ENCODE measurements at places on chromosomes 12 and 14. TPM values are rescaled to one million over a fixed set of nuclear protein-coding genes. Genes with fewer than 3 reads are reported as not detected.

SLCO1B1 gene
- not detected for total RNA-seq

AQP2 gene
- not detected for total RNA-seq

RIPK3 gene
- 0.56 TPM for total RNA-seq

PLEKHG7 gene
- not detected for total RNA-seq

GSC gene
- 0.85 TPM for total RNA-seq

ANO4 gene
- 0.38 TPM for total RNA-seq

COX6A1 gene
- total RNA-seq: 777 TPM

REP15 gene
- total RNA-seq: 2.9 TPM

GPR84 gene
- not detected for total RNA-seq

ENDOU gene
- total RNA-seq: not detected

TRIM9 gene
- 0.28 TPM for total RNA-seq

CIROP gene
- not detected for total RNA-seq

IFT81 gene
- total RNA-seq: 33.8 TPM

OR4Q3 gene
- total RNA-seq: not detected

SLC6A13 gene
- 0.19 TPM for total RNA-seq

ESPL1 gene
- 10.0 TPM for total RNA-seq

DIO3 gene
- not detected for total RNA-seq

ARHGAP9 gene
- 0.38 TPM for total RNA-seq

KDM5A gene
- 53.3 TPM for total RNA-seq

KCNC2 gene
- total RNA-seq: not detected

DLGAP5 gene
- total RNA-seq: 53.7 TPM

LYSET gene
- total RNA-seq: 11.9 TPM

ANKRD33 gene
- under 0.01 TPM for total RNA-seq

SLC5A8 gene
- total RNA-seq: not detected

CCDC88C gene
- total RNA-seq: 0.77 TPM

CLMN gene
- total RNA-seq: 3.9 TPM

DPY19L2 gene
- total RNA-seq: 1.9 TPM

KRT2 gene
- not detected for total RNA-seq

PLCZ1 gene
- total RNA-seq: not detected

RECQL gene
- total RNA-seq: 85.1 TPM

SLC38A4 gene
- total RNA-seq: 0.28 TPM

PRR4 gene
- 0.28 TPM for total RNA-seq

ACSM4 gene
- total RNA-seq: not detected

CCDC175 gene
- total RNA-seq: not detected

B4GALNT1 gene
- 2.8 TPM for total RNA-seq

FGF23 gene
- total RNA-seq: under 0.01 TPM

TMEM132D gene
- not detected for total RNA-seq

CNTN1 gene
- total RNA-seq: 1.7 TPM

KRT75 gene
- total RNA-seq: not detected

KRT5 gene
- 1.4 TPM for total RNA-seq

RNU6-8 gene
- total RNA-seq: not detected

LRP1 gene
- 326 TPM for total RNA-seq

CFL2 gene
- total RNA-seq: 106 TPM

PARP11 gene
- 3.3 TPM for total RNA-seq

RNASE1 gene
- 0.96 TPM for total RNA-seq

SYNDIG1L gene
- total RNA-seq: under 0.01 TPM

CYP27B1 gene
- total RNA-seq: 0.19 TPM

WBP11 gene
- total RNA-seq: 9.3 TPM

LBHD2 gene
- total RNA-seq: not detected

CLECL1 gene
- total RNA-seq: not detected

STON2 gene
- total RNA-seq: 0.85 TPM

HOXC4 gene
- 0.19 TPM for total RNA-seq

FAR2 gene
- 14.4 TPM for total RNA-seq

CIT gene
- total RNA-seq: 3.9 TPM

GPRC5D gene
- not detected for total RNA-seq

CCDC177 gene
- under 0.01 TPM for total RNA-seq

Data from regular cardiac myocyte (primary cell).